WTC11 (cell line): ENCODE measurements at places on chromosomes 1 and 21. TPM values are rescaled to one million over a fixed set of nuclear protein-coding genes. Genes with fewer than 3 reads are reported as not detected.
A peak's percentile ranks its signal among the peaks of the same experiment; 100 is the strongest.

- peaks cover 2% of the 10 kb centered on the region; the same call in 1 of the 2 replicates for H3K4me1 ChIP-seq
- no peak overlapping the region for H3K27ac ChIP-seq
- peaks cover 53% of the 10 kb centered on the region for H3K36me3 ChIP-seq
- peaks cover 31% of the 10 kb centered on the region for H3K27me3 ChIP-seq
- no peak for DNase-seq
Measured at GRCh38 chr1:4658643-4659628, 4.5 kb downstream of the AJAP1 start.

DNA sequence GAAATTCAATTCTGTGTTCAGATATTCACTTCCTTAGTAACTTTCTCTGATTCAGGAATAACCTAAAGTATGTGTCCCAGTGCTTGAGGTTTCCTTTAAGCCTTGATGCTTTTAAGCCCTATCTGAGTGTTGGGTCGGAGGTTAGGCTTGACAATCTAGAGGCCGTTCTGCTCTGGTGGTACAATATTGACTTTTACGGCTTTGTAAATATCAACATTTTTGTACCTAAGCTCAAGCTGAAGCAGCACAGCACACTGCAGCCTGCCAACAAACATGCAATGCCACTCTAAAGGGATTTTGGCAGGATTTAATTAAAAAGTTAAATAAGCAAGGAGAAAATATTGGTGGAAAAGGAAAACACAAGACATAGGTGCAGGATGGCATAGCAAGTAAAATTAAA is 279.2 kb downstream of the NEGR1 start:
- peak overlapping the region; percentile 97 for H3K27ac ChIP-seq
- H3K4me1 ChIP-seq, result peaks cover 46% of the 10 kb centered on the region
- no peak for DNase-seq
- no peak overlapping the region for H3K4me3 ChIP-seq

DNA sequence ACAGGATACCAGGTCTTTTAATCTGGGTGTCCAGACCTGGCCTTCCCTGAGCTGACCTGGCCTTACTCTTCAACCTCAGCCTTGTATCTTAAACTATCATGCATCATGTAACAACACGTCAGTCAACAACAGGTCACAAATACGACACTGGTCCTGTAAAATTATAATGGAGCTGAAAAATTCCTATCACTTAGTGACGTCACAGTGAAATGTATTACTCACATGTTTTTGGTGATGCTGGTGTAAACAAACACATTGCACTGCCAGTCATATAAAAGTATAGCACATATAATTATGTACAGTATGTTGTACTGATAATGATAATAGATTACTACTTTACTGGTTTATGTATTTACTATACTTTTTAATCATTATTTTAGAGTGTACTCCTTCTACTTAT is 31.5 kb downstream of the ESRRG start:
- DNase-seq, result no peak
- no peaks in the 10 kb centered on the region for H3K36me3 ChIP-seq
- H3K27ac ChIP-seq, result no peak overlapping the region; the same call in 1 of the 2 replicates
- H3K4me1 ChIP-seq, result peaks cover 19% of the 10 kb centered on the region

The LHX8 gene
- total RNA-seq, result 0.25 to 0.39 TPM (median 0.37 TPM) in 3 replicates

The HSPA6 gene
- 0.16 to 0.22 TPM in 2 of 3 replicates, not detected in the other for total RNA-seq

DNA sequence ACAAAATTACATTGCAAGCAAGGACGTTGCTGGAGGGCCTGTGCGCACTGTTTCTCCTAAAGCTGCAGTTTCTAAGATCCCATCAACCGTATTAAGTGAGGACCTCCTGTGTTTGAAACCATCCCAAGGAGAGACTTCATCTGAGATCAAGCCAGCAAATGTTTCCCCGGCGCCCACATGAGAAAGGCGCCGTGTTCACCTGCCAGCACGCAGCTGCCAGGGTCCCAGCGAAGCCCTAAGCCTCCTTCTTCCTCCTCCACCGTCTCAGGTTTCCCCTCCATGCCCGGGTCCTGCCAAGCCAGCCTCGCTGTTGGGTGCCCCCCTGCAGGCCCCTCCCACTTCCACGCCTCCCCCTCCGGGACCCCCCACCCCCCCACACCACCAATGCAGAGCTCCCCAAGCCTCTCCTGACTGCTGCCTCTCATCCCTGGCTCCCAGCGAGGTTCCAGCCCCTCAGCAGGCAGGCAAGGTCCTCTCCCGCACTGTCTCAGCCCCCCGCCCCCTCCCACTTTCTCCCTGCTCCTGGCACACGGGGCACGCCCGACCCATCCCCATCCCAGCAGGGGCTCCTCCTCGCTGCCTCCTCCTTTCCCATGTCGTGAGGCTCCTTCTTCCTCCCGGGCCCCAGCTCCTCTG is 8.6 kb upstream of the TFF1 start:
- peaks cover 12% of the 10 kb centered on the region for H3K4me1 ChIP-seq
- no peaks in the 10 kb centered on the region; the same call in 1 of the 2 replicates for H3K27me3 ChIP-seq
- DNase-seq, result no peak
- H3K4me3 ChIP-seq, result no peak overlapping the region
- no peak overlapping the region for H3K27ac ChIP-seq

GRCh38 chr1:208185801-208186231 is 58.4 kb downstream of the PLXNA2 start:
- DNase-seq, result no peak
- H3K27me3 ChIP-seq, result no peaks in the 10 kb centered on the region
- no peaks in the 10 kb centered on the region for H3K36me3 ChIP-seq
- no peak overlapping the region for H3K4me3 ChIP-seq
